ENCODE measurements at places on chromosomes 3 and 15. TPM values are rescaled to one million over a fixed set of nuclear protein-coding genes. Genes with fewer than 3 reads are reported as not detected.

DNA sequence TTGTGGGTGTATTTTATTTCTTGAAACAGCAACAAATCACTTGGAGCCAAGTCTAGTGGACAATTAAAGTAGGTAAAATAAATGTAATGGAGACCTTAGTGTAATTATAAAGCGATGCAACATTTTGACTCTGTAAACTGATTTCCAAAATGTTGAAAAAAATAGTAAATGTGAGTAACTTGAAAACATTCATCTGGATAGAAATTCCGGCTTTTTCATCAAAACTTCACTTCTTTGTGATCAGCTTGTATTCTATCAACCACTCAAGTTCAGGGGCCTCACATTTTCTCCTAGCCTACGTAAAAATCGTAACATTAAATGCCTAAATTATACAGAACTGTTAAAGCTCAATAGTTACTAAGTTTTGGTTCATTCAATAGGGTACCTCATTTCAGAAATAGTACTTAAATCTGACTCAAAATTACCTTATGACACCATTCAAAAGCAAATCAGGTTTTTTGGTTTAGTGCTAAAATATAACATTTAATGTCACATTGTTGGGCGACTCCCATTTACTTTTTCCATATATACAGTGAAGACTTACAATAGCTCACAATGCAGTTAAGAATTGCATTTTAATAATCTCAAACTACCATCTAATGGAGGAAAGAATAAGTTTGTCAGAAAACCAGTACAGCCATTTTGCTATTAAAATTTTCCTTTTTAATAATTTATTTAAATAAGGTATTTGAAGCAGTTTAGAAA, 12.7 kb downstream of the CCNL1 start:
- no peaks in the 10 kb centered on the region for H3K27me3 ChIP-seq
- H3K4me3 ChIP-seq, result no peak overlapping the region
- H3K4me1 ChIP-seq, result peaks cover 4% of the 10 kb centered on the region
- H3K27ac ChIP-seq, result peak overlapping the region; percentile 30
- DNase-seq, result no peak
- H3K36me3 ChIP-seq, result peaks cover 92% of the 10 kb centered on the region

- peaks cover 21% of the 10 kb centered on the region for H3K4me1 ChIP-seq
- no peak overlapping the region for H3K4me3 ChIP-seq
- no peaks in the 10 kb centered on the region for H3K27me3 ChIP-seq
Observed at GRCh38 chr3:141330235-141330634, 38.1 kb upstream of the ZBTB38 start.

DNA sequence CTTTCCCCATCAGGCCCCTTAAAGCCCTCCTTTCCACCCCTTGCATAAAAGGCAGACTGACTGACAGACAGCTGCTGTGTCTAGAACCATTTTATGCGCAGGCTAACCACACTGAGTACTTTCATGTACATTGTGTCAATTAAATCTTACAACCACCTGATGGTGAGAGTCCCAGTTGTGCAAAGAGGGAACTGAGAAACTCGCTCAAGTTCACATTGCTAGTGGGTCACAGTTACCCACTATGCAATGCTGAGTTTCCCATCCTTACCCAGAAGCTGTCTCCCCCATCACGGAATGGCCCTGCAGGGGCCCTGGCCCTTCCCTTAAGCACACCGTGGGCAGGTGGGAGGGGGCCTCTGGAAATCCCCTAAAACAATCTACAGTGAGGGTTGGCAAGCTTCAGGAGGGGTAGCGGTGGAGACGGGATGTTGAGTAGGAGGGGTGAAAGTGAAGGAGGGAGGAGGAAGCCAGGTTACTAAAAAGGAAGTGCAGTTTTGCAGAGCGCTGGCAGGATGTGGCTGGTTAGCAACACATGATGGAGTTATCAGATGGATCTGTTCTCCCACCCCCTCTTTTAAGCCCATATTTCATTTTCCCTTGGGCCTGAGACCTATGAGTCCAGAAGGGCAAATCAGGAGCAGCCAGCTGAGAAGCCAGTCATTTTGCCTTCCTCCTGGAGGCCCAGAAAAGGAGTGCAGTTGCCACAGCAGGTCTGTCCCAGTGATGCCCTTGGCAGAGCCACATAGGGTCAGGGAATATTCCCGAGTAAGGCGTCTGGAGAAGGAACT, 30.0 kb downstream of the STARD5 start:
- peaks cover 54% of the 10 kb centered on the region for H3K36me3 ChIP-seq
- peaks cover 98% of the 10 kb centered on the region for H3K4me1 ChIP-seq
- no peaks in the 10 kb centered on the region for H3K27me3 ChIP-seq
- DNase-seq, result peak; percentile 74

DNA sequence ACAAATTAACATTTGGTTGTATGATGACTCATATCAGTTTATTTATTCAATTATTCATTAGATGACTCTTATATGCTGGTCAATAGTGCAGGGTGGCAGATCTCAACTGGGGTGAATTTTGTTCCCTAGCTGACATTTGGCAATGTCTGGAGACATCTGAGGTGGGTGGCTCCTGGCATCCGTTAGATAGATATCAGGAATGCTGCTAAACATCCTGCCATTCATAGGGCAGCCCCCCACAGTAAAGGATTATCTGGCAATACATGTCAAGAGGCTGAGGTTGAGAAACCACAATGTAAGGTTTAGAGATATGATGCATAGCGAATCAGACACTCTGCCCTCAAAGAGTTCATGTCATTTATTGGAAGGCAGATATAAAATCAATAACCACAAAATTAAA, 719.9 kb downstream of the CADM2 start:
- no peaks in the 10 kb centered on the region for H3K27me3 ChIP-seq
- no peaks in the 10 kb centered on the region for H3K4me1 ChIP-seq
- no peak overlapping the region for H3K4me3 ChIP-seq
- no peak for DNase-seq

DNA sequence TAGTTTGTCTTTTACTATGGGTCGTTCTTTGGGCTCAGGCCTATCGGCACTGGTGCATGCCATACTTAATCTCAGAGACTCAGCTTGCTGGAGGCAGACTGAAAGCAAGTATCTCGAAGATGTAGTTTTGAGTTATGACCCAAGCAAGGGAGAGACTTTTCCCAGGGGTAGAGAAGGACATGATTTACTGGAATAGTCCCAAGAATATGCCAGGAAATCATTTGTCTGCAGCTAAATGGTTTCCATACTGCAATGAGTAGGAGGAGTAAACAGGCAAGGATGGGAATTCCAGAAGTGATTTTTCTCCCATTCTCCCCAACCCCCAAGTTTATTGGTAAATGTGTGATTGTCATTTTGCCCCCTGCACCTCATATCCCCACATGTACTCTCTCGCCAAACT, 35.4 kb upstream of the LACTB start:
- no peak for DNase-seq
- no peak overlapping the region for H3K4me3 ChIP-seq
- H3K36me3 ChIP-seq, result no peaks in the 10 kb centered on the region
- H3K27me3 ChIP-seq, result peaks cover 3% of the 10 kb centered on the region
- H3K4me1 ChIP-seq, result no peaks in the 10 kb centered on the region

- peak; percentile 24 for DNase-seq
- peaks cover 5% of the 10 kb centered on the region for H3K4me1 ChIP-seq
- H3K4me3 ChIP-seq, result peak within 1 kb of the TSS; percentile 70
- no peak within 1 kb of the TSS for H3K27ac ChIP-seq
- H3K27me3 ChIP-seq, result peaks cover 37% of the 10 kb centered on the region
Observed at GRCh38 chr15:89912674-89913396, at the start of gene ARPIN. ARPIN (minus strand) TSS chr15:89912952; CDS start chr15:89912835, 117 bp downstream.

DNA sequence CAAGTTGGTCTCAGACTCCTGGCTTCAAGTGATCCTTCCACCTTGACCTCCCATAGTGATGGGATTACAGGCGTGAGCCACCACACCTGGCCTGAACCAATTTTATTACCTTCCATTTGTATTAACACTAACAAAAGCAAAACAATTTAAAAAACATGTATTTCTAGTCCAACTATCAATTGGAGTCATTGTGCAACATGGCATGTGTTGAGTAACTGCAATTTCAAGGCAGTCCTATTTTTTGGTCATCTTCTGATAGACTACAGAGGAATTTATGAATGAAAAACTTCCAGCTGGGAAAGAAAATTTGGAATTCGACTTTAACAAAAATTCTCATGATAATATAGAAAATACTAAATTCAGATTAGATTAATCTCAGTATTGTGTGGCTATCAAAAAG, 16.8 kb downstream of the SPTSSB start:
- H3K4me1 ChIP-seq, result no peaks in the 10 kb centered on the region
- H3K27me3 ChIP-seq, result peaks cover 3% of the 10 kb centered on the region
- H3K27ac ChIP-seq, result no peak overlapping the region
- H3K36me3 ChIP-seq, result no peaks in the 10 kb centered on the region
- DNase-seq, result no peak
- H3K4me3 ChIP-seq, result no peak overlapping the region

GRCh38 chr3:36786921-36787890, 22.9 kb upstream of the DCLK3 start:
- no peaks in the 10 kb centered on the region for H3K36me3 ChIP-seq
- no peak overlapping the region for H3K4me3 ChIP-seq
- H3K27me3 ChIP-seq, result peaks cover 10% of the 10 kb centered on the region
- no peak for DNase-seq
- H3K4me1 ChIP-seq, result no peaks in the 10 kb centered on the region

- no peak for DNase-seq
- H3K4me3 ChIP-seq, result no peak overlapping the region
- no peaks in the 10 kb centered on the region for H3K4me1 ChIP-seq
- no peaks in the 10 kb centered on the region for H3K36me3 ChIP-seq
- H3K27me3 ChIP-seq, result no peaks in the 10 kb centered on the region
Observed at GRCh38 chr15:97521381-97522285, 438.9 kb upstream of the ARRDC4 start.

GRCh38 chr3:66138336-66139313, 82.2 kb upstream of the SLC25A26 start:
- H3K27ac ChIP-seq, result no peak overlapping the region
- no peaks in the 10 kb centered on the region for H3K4me1 ChIP-seq
- no peaks in the 10 kb centered on the region for H3K36me3 ChIP-seq
- H3K27me3 ChIP-seq, result no peaks in the 10 kb centered on the region
- no peak overlapping the region for H3K4me3 ChIP-seq

GRCh38 chr3:38360345-38360744, 13.8 kb downstream of the XYLB start:
- H3K27me3 ChIP-seq, result no peaks in the 10 kb centered on the region
- H3K36me3 ChIP-seq, result no peaks in the 10 kb centered on the region

GRCh38 chr3:190853464-190853863, 9.0 kb downstream of the GMNC start:
- no peaks in the 10 kb centered on the region for H3K4me1 ChIP-seq
- H3K36me3 ChIP-seq, result no peaks in the 10 kb centered on the region
- H3K4me3 ChIP-seq, result no peak overlapping the region
- no peak overlapping the region for H3K27ac ChIP-seq

DNA sequence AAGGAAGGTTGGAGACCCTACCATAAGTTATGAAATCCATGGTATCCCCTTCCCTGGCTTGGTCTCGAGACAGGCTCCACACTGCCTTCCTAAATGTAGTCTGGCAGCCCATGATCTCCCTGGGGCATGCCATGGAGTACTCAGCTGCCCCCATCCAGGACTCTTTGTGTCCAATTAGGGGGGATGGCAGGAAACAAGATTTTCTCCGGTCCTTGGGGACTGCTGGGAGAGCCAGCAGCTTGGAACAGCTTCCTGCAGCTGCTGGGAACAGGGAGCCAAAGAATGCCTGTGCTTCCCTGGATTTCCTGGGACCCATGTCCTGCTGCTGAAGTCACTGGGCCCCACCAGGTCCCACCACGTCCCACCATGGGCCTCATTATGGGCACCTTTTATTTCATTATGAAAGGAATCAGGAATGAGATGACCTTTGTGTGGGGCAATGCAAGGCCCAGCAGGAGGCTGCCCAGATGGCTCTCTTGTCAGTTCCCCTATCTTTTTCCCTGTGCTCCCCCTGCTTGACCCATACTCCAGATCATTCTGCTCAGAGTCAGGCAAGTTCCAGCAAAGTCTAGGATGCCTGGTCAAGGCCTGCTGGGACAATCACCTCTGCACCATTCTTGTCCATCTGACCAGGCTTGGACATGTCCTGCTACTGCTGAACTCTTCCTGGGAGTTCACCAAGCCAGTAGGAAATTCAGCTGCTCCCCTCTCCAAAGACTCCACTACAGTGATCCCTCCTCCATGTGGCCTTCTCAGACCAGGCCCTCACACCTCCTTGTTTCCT, 15.0 kb upstream of the DAG1 start:
- H3K4me1 ChIP-seq, result no peaks in the 10 kb centered on the region
- no peaks in the 10 kb centered on the region for H3K27me3 ChIP-seq
- H3K27ac ChIP-seq, result no peak overlapping the region
- no peak for DNase-seq

DNA sequence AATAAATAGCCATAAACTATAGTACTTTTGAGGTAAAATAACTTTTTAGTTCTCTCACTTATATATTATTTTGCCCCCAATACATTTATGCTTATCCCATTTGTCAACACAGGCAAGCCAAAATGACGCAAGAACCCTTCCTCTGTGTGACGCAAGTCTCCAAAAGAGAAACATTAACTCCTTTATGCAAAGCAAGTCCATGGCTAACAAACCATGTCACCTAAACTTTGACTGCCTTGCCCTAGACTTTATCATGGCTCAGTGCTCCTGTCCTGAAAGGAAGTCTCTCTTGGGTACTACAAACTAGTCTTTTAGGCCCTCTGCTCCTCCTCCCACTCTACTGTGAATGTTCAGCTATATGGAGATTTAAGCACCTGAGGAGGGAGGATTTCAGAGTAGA, 230.5 kb downstream of the UNC13C start:
- no peak overlapping the region for H3K4me3 ChIP-seq
- no peaks in the 10 kb centered on the region for H3K36me3 ChIP-seq
- no peaks in the 10 kb centered on the region for H3K4me1 ChIP-seq
- DNase-seq, result no peak

- H3K36me3 ChIP-seq, result peaks cover 92% of the 10 kb centered on the region
- no peak for DNase-seq
- H3K4me1 ChIP-seq, result no peaks in the 10 kb centered on the region
- H3K27me3 ChIP-seq, result no peaks in the 10 kb centered on the region
- no peak overlapping the region for H3K4me3 ChIP-seq
Observed at GRCh38 chr15:60350108-60350507, 47.7 kb downstream of the ANXA2 start.

- no peak for DNase-seq
- H3K4me1 ChIP-seq, result no peaks in the 10 kb centered on the region
- H3K36me3 ChIP-seq, result no peaks in the 10 kb centered on the region
- no peak overlapping the region for H3K4me3 ChIP-seq
- no peak overlapping the region for H3K27ac ChIP-seq
- H3K27me3 ChIP-seq, result peaks cover 1% of the 10 kb centered on the region
Observed at GRCh38 chr3:148789146-148789545, 38.5 kb upstream of the CPB1 start.

DNA sequence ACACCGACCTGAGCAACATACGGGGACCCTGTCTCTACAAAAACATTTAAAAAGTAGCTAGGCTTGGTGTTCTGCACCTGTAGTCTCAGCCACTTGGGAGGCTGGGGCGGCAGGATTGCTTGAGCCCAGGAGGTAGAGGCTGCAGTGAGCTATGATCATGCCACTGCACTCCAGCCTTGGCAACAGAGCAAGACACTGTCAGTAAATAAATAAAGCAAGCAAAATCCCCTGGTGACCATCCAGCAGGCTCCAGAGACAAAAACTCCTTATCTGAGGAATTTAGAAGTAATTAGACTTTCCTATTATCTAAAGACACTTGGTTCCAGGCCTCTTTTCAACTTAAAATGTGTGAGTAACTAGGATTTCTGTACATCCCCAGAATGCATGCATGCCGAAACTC, 29.5 kb upstream of the ZNF774 start:
- no peaks in the 10 kb centered on the region for H3K36me3 ChIP-seq
- H3K4me1 ChIP-seq, result peaks cover 2% of the 10 kb centered on the region
- H3K27me3 ChIP-seq, result no peaks in the 10 kb centered on the region
- H3K27ac ChIP-seq, result no peak overlapping the region
- DNase-seq, result no peak
- H3K4me3 ChIP-seq, result no peak overlapping the region

CACNA2D3 gene
- total RNA-seq, result not detected

ARRDC4 gene
- total RNA-seq, result 2.0 TPM

SERPINI2 gene
- total RNA-seq, result not detected

ADIPOQ gene
- not detected for total RNA-seq

GOLGA8M gene
- 0.78 TPM for total RNA-seq
